ENCODE measurements at places on chromosomes 16 and 17. TPM values are rescaled to one million over a fixed set of nuclear protein-coding genes. Genes with fewer than 3 reads are reported as not detected.

Gene CDR2L
- total RNA-seq: 1.3 TPM

Gene NPIPB8
- total RNA-seq: 0.70 TPM

Gene KRT36
- total RNA-seq: not detected

Gene ALDOC
- 44.0 TPM for total RNA-seq

Gene TBC1D3H
- total RNA-seq: not detected

Gene ICAM2
- 58.3 TPM for total RNA-seq

Gene CDH13
- total RNA-seq: not detected

Gene TXNDC11
- total RNA-seq: 55.9 TPM

Gene P2RX5
- total RNA-seq: 143 TPM

Gene VASN
- 0.18 TPM for total RNA-seq

Gene SPEM3
- total RNA-seq: not detected

Gene MT3
- total RNA-seq: 1.9 TPM

GRCh38 chr17:38728290-38728831, 1.8 kb upstream of the CISD3 start:
- DNase-seq: peak; percentile 68
- H3K27me3 ChIP-seq: peaks cover 2% of the 10 kb centered on the region
- H3K27ac ChIP-seq: peak overlapping the region; percentile 94
- peaks cover 66% of the 10 kb centered on the region for H3K4me1 ChIP-seq
- H3K36me3 ChIP-seq: peaks cover 26% of the 10 kb centered on the region

GRCh38 chr17:79041041-79041570, 17.1 kb downstream of the C1QTNF1 start:
- H3K4me1 ChIP-seq: no peaks in the 10 kb centered on the region

- no peak overlapping the region for H3K27ac ChIP-seq
- H3K36me3 ChIP-seq: no peaks in the 10 kb centered on the region
- H3K4me1 ChIP-seq: no peaks in the 10 kb centered on the region
- no peak for DNase-seq
- H3K27me3 ChIP-seq: no peaks in the 10 kb centered on the region
- H3K4me3 ChIP-seq: no peak overlapping the region
These were observed 417.0 kb upstream of the HSBP1 start for GRCh38 chr16:83390759-83391158.

GRCh38 chr16:77723108-77723514, 797 bp downstream of the NUDT7 start:
- H3K27ac ChIP-seq: peak overlapping the region; percentile 77
- H3K27me3 ChIP-seq: no peaks in the 10 kb centered on the region
- DNase-seq: peak; percentile 1
- peak overlapping the region; percentile 84 for H3K4me3 ChIP-seq
- H3K36me3 ChIP-seq: peaks cover 4% of the 10 kb centered on the region

DNA sequence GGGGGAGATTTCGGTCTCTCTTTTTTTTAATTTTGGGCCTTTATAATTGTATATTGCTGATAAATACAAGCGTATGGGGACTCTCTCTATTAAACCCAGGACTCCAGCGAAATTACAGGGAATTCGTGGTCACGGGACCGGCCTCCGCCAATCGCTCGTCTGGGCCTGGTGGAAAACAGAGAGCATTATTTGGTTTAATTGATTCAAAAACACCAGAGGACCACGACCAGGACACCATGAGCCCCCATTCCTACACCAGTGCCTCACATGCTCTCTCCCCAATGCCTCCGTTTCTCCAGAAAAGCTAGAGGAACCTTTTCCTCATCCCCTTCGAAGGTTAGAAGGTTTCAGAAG, at the start of gene HOXB2:
TSS of gene HOXB2 (minus strand) at position 88 of the 354 bp plus-strand sequence. CDS start 198 bp downstream, outside the sequence.
- DNase-seq: no peak
- H3K36me3 ChIP-seq: peaks cover 17% of the 10 kb centered on the region
- peaks cover 63% of the 10 kb centered on the region for H3K4me1 ChIP-seq
- H3K4me3 ChIP-seq: peak within 1 kb of the TSS; percentile 95

DNA sequence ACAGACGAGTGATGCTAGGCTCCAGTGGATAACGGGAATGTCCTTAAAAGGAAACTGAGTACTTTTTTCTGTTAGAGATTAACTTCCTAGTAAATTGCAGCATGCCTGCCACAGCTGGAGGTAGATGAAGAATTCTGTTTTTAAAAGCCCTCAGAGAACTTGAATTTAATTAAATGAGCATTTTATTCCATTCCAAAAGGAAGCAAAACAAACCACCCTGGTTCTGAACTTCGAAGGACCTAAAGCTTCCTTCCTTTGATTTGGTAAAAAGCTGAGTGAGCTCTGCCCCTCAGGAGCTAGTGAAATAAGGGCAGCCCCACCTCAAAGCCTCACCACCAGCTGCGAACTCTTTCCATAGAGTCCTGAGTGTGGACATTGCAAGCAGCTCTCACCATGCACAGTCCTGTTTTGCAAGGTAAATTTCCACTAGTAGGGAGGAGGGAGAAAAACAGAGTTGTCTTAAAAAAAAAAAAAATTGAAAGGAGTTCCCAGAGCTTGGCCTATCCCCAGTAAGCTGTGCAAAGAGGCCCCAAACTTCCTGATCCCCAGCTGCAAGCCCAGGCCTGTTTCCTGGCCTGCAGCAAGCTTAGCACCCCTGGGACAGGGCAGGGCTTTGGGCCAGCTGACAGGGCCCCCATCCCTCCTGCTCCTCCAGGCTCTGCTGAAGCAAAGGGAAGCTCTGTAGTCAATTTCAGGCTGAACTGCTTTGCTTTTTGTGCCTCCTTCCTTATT, 11.2 kb downstream of the CHD9NB start:
- no peak for DNase-seq
- peaks cover 2% of the 10 kb centered on the region for H3K36me3 ChIP-seq
- no peak overlapping the region for H3K27ac ChIP-seq
- peaks cover 8% of the 10 kb centered on the region for H3K27me3 ChIP-seq
- H3K4me1 ChIP-seq: no peaks in the 10 kb centered on the region
- H3K4me3 ChIP-seq: no peak overlapping the region

DNA sequence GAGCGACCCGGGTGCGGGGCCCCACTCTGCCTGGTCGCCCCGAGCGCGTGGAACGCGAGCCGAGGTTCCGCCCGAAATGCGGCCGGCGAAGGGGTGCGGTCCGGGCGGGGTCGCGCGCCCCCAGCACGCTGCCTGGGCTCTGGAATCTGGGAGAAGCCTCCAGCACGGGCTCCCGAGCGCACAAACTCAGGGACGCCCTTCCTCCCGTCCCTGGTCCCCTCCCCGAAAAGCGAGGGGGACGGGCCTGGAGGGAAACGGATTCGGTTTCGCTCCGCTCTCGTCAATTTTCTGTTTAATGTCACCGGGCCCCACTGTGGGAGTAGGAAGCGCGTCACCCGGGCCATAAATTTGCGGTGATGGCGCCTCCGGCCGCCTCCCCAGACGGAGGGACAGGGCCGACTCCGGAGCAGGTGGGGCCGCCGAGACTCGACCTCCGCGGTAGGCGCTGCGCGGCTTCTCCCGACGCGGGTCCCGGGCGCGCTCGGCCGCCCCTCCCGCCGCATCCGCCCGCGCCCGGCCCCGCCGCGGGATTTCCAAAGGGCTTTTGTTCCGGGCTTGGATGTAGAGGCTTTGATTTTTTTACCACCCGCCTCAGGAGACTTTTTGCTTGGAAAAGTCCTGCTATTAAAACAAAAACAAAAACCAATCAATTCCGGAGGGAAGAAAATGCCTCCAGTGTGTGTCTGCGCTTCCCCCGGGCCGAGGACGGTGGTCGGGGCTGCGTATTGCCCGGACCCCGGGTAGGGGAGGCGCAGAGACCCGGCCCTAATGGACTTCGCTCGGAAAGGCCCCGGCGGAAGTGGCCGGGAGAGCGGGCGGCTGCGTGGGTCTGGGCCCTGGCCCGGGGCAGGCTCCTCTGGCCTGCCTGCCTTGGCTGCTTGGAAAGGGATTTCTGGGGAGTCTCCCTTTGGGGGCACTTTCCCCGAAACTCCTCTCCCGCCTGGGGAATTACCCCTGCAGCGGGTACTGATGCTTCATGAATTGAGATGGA, 7.9 kb upstream of the BAHCC1 start:
- H3K27me3 ChIP-seq: peaks cover 41% of the 10 kb centered on the region
- no peaks in the 10 kb centered on the region for H3K36me3 ChIP-seq
- DNase-seq: peak; percentile 44
- H3K27ac ChIP-seq: peak overlapping the region; percentile 71
- no peaks in the 10 kb centered on the region for H3K4me1 ChIP-seq

DNA sequence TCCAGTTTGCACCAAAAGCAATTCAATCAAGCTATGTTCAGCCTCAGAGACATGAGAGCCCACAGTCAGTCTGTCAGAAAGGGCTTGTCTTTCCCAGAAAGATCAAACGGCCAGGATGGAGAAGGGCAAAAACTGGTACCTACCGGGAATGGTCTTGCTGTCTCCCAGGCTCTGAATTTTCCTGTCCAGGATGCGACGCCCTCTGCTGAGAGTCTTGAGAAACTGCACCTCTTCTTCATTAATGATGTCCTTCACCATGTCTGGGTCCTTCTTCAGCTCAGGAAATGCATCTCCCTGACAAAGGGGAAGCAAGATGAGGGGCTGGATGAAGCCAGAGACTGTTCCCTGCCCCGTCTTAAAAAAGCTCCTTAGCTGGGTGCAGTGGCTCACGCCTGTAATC, 15.8 kb upstream of the EXOSC6 start:
- H3K27me3 ChIP-seq: no peaks in the 10 kb centered on the region
- H3K27ac ChIP-seq: no peak overlapping the region
- H3K4me3 ChIP-seq: no peak overlapping the region
- DNase-seq: no peak
- H3K4me1 ChIP-seq: no peaks in the 10 kb centered on the region

GRCh38 chr16:81496321-81496720, 51.7 kb downstream of the CMIP start:
- no peak overlapping the region for H3K27ac ChIP-seq
- no peak overlapping the region for H3K4me3 ChIP-seq
- no peak for DNase-seq
- peaks cover 27% of the 10 kb centered on the region for H3K4me1 ChIP-seq

DNA sequence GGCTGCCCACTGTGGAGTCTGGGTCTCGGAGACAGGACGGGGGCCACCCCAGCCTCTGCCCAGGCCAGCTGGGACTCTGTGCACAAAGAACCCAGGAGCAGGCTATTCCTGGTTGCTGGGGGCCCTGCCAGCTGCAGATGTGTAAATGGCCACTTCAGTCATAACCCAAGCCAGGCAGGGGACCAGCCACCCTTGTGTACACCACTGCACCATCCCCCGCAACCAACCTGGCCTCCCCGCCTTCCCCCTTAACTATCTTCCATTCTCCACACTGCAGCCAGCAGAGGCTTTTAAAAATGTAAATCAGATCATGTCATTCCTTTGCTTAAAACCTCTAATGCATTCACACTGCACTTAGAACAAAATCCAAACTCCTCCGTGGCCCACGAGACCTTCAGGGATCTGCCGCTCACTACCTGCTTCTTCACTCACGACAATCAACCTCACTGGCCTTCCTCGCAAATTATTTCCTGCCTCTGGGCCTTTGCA, 28.3 kb downstream of the RTN4RL1 start:
- DNase-seq: no peak
- H3K27me3 ChIP-seq: peaks cover 37% of the 10 kb centered on the region
- no peak overlapping the region for H3K27ac ChIP-seq
- H3K36me3 ChIP-seq: peaks cover 2% of the 10 kb centered on the region
- no peak overlapping the region for H3K4me3 ChIP-seq

DNA sequence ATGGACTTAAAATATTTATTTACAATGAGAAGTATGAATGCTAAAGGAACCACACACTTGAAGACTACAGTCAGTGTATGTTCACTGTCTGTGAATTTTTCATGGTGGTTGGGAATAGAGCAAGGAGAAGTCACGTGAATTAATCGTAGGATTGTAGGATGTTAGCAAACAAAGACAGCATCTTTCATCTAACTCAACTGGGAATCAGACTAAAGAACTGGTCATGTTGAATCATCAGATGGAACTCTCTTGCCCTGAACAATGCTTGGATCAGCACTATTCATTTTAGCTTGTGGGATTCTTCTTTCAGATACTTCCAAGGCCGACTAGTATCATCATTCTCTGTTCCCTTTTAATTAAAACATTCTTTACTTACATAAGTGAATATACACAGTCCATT, 18.1 kb downstream of the KCNJ2 start:
- no peaks in the 10 kb centered on the region for H3K36me3 ChIP-seq
- no peaks in the 10 kb centered on the region for H3K4me1 ChIP-seq
- no peak overlapping the region for H3K4me3 ChIP-seq
- DNase-seq: no peak
- no peak overlapping the region for H3K27ac ChIP-seq
- peaks cover 5% of the 10 kb centered on the region for H3K27me3 ChIP-seq

- no peak for DNase-seq
- no peaks in the 10 kb centered on the region for H3K27me3 ChIP-seq
- H3K4me3 ChIP-seq: no peak overlapping the region
- H3K27ac ChIP-seq: no peak overlapping the region
- peaks cover 2% of the 10 kb centered on the region for H3K4me1 ChIP-seq
These were observed 30.4 kb upstream of the SMPD3 start for GRCh38 chr16:68478526-68479250.

- H3K4me3 ChIP-seq: no peak overlapping the region
- peaks cover 43% of the 10 kb centered on the region for H3K4me1 ChIP-seq
- peaks cover 9% of the 10 kb centered on the region for H3K36me3 ChIP-seq
- no peaks in the 10 kb centered on the region for H3K27me3 ChIP-seq
- DNase-seq: no peak
- H3K27ac ChIP-seq: no peak overlapping the region
These were observed 110.4 kb downstream of the CMIP start for GRCh38 chr16:81554979-81555378.

DNA sequence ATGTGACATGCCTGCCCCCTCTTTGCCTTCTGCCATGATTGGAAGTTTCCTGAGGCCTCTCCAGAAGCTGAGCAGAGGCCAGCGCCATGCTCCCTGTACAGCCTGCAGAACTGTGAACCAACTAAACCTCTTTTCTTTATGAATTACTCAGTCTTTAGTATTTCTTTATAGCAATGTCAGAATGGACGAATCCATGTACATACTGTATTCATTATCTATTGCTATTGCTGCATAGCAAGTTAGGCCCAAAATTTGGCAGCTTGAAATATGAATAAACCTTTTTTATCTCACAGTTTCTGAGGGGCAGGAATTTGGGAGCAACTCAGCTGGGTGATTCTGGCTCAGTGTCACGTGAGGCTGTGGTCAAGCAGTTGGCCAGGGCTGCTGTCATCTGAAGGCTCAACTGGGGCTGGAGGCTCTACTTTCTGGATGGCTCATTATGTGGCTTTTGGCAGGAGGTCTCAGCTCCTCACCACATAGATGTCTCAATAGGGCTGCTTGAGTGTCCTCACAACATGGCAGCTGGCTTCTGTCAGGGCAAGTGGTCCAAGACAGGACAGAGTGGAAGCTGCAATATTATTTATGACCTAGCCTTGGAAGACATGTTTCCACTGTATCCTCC, 40.0 kb downstream of the SOCS1 start:
- peaks cover 25% of the 10 kb centered on the region for H3K4me1 ChIP-seq
- no peaks in the 10 kb centered on the region for H3K27me3 ChIP-seq
- no peak overlapping the region for H3K27ac ChIP-seq
- H3K36me3 ChIP-seq: peaks cover 20% of the 10 kb centered on the region

- H3K27ac ChIP-seq: no peak overlapping the region
- DNase-seq: no peak
- H3K27me3 ChIP-seq: peaks cover 5% of the 10 kb centered on the region
- no peaks in the 10 kb centered on the region for H3K36me3 ChIP-seq
- H3K4me3 ChIP-seq: no peak overlapping the region
These were observed 8.7 kb upstream of the KAT7 start for GRCh38 chr17:49779739-49780231.

GRCh38 chr16:4411684-4412083, 4.7 kb downstream of the CORO7 start:
- H3K27me3 ChIP-seq: no peaks in the 10 kb centered on the region
- H3K4me1 ChIP-seq: peaks cover 26% of the 10 kb centered on the region
- H3K4me3 ChIP-seq: no peak overlapping the region
- H3K36me3 ChIP-seq: peaks cover 20% of the 10 kb centered on the region
- no peak for DNase-seq

Data from activated T-helper 1 cell treated with anti-CD3 and anti-CD28 coated beads, Interleukin-12 subunit alpha, Interleukin-12 subunit beta, Interleukin-2, Interleukin-4 antibody, amounts not matched to agents 30 ng/mL and 10 ng/mL and 1 ng/mL, durations not matched to agents 14 hours and 24 hours and 36 hours (primary cell).